ENCODE measurements at places on chromosomes 5 and 9. TPM values are rescaled to one million over a fixed set of nuclear protein-coding genes. Genes with fewer than 3 reads are reported as not detected.

DNA sequence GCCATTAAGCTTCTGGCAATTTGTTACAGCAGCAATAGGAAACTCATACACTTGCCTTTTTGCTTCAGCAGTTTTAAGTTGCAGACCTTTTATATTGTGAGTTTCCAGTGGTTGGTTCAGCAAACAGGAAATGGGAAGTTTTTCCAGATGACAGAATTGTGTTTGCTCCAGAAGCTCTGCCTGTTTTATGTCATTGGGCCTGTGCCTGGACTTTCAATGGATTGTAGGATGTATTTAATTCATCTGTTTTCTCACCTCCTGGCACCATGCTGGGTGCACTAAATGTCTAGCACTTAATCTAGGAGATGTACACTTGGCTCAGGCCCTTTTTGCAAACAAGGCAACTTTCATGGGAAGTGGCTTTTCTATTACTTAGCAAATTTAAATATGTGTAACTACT is 100.4 kb upstream of the CLINT1 start:
- H3K27ac ChIP-seq, result no peak overlapping the region
- H3K4me3 ChIP-seq, result no peak overlapping the region
- H3K36me3 ChIP-seq, result no peaks in the 10 kb centered on the region
- no peak for DNase-seq
- H3K27me3 ChIP-seq, result peaks cover 9% of the 10 kb centered on the region

GRCh38 chr5:123710031-123710430 is 198.1 kb downstream of the CSNK1G3 start:
- H3K36me3 ChIP-seq, result no peaks in the 10 kb centered on the region
- H3K4me1 ChIP-seq, result no peaks in the 10 kb centered on the region
- no peaks in the 10 kb centered on the region for H3K27me3 ChIP-seq
- H3K4me3 ChIP-seq, result no peak overlapping the region
- no peak for DNase-seq
- no peak overlapping the region for H3K27ac ChIP-seq

- no peak overlapping the region for H3K4me3 ChIP-seq
- no peak overlapping the region for H3K27ac ChIP-seq
- no peak for DNase-seq
- H3K36me3 ChIP-seq, result no peaks in the 10 kb centered on the region
Measured at GRCh38 chr5:58106754-58107410, 353.0 kb downstream of the PLK2 start.

DNA sequence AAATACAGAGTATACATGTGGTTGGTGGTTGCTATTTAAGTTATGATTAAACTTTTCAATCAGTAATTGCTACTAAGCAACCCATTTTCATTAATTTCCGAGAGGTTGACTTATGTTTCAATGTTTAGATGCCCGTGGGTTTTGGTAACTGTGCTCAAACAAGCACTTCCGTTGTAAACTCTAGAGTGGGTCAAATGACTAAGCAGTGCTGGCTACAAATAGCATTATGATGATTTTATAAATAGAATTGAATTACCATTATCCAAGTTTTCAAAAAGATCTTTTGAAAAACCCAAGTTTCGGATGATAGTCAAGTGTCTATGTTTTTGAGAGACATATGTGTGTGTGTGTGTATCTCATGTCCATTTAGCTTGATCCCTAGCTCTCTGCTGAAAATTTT is 2369.4 kb upstream of the ACO1 start:
- H3K27ac ChIP-seq, result no peak overlapping the region
- no peak overlapping the region for H3K4me3 ChIP-seq
- H3K27me3 ChIP-seq, result no peaks in the 10 kb centered on the region

The IL13 gene
- 0.72 TPM for total RNA-seq

DNA sequence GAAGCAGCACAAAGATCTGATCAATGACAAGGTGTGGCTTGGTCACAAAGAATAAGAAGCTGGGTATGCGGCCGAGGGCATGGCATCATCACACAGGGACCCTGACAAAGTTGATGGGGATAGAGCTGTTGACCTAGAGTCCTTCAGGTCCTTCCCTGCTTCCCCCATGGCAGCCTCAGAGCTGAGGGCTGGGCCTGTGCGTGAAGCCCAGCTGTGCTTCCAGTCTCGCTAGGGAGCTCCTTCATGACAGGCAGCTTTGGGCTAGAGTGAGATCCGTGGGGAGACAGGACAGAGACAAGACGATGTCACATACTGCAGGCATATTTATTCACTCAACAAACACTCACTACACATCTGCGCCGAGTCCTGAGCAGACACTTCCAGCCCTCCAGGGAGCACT is 56.4 kb upstream of the NEURL1B start:
- peaks cover 10% of the 10 kb centered on the region for H3K27me3 ChIP-seq
- H3K27ac ChIP-seq, result no peak overlapping the region
- H3K4me3 ChIP-seq, result no peak overlapping the region
- DNase-seq, result no peak
- H3K36me3 ChIP-seq, result no peaks in the 10 kb centered on the region
- no peaks in the 10 kb centered on the region for H3K4me1 ChIP-seq

GRCh38 chr5:179118756-179119414 is 58.7 kb downstream of the ZNF354C start:
- H3K36me3 ChIP-seq, result no peaks in the 10 kb centered on the region
- H3K27me3 ChIP-seq, result peaks cover 4% of the 10 kb centered on the region
- H3K4me3 ChIP-seq, result no peak overlapping the region
- DNase-seq, result no peak
- no peak overlapping the region for H3K27ac ChIP-seq
- no peaks in the 10 kb centered on the region for H3K4me1 ChIP-seq

The COL5A1 gene
- 0.23 TPM for total RNA-seq

GRCh38 chr5:1081519-1081918 is 30.3 kb downstream of the SLC12A7 start:
- peaks cover 2% of the 10 kb centered on the region for H3K4me1 ChIP-seq
- peaks cover 11% of the 10 kb centered on the region for H3K36me3 ChIP-seq
- peak overlapping the region; percentile 29 for H3K27ac ChIP-seq
- no peaks in the 10 kb centered on the region for H3K27me3 ChIP-seq
- no peak overlapping the region for H3K4me3 ChIP-seq

GRCh38 chr9:116300360-116300870 is 146.8 kb downstream of the PAPPA start:
- H3K27me3 ChIP-seq, result peaks cover 12% of the 10 kb centered on the region
- no peaks in the 10 kb centered on the region for H3K4me1 ChIP-seq
- no peak overlapping the region for H3K4me3 ChIP-seq
- H3K27ac ChIP-seq, result no peak overlapping the region
- H3K36me3 ChIP-seq, result no peaks in the 10 kb centered on the region
- DNase-seq, result no peak

The PCDHGB3 gene
- total RNA-seq, result not detected

The ZMYND19 gene
- 56.4 TPM for total RNA-seq

GRCh38 chr9:109391176-109391575 is 70.3 kb upstream of the EPB41L4B start:
- DNase-seq, result no peak
- no peak overlapping the region for H3K27ac ChIP-seq
- H3K36me3 ChIP-seq, result no peaks in the 10 kb centered on the region
- no peak overlapping the region for H3K4me3 ChIP-seq

DNA sequence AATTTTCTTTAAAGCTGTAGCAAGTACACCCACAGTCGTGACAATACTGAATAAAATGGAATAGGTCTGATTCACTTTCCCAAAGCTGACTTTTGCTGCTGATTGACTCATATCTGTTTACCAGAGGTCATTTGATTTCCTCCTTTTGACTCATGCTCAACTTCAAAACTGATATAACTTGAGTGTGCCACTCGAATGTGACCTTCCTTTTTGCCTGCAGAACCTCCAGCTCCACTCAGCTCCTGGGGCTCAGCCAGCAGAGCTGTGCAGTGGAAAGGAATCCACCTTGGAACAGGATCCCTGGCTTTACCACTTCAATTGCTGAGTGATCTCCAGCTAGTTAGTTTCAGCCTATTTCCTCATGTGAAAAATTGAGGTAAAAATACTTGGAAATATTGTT is 84.1 kb downstream of the FEM1C start:
- peak; percentile 33 for DNase-seq
- H3K4me1 ChIP-seq, result peaks cover 17% of the 10 kb centered on the region
- H3K36me3 ChIP-seq, result no peaks in the 10 kb centered on the region
- no peak overlapping the region for H3K27ac ChIP-seq
- peaks cover 51% of the 10 kb centered on the region for H3K27me3 ChIP-seq

The GLRA1 gene
- not detected for total RNA-seq

The GPR150 gene
- total RNA-seq, result 0.52 TPM

- no peak overlapping the region for H3K4me3 ChIP-seq
- DNase-seq, result no peak
- H3K27ac ChIP-seq, result no peak overlapping the region
- no peaks in the 10 kb centered on the region for H3K27me3 ChIP-seq
Measured at GRCh38 chr9:27065288-27065687, 43.7 kb upstream of the TEK start.

- peak overlapping the region; percentile 14 for H3K27ac ChIP-seq
Measured at GRCh38 chr5:179534431-179534830, 15.9 kb upstream of the RUFY1 start.

GRCh38 chr5:60699288-60699608 is 718 bp downstream of the DEPDC1B start:
- H3K27me3 ChIP-seq, result peaks cover 21% of the 10 kb centered on the region
- peaks cover 25% of the 10 kb centered on the region for H3K4me1 ChIP-seq

The PCDHB5 gene
- not detected for total RNA-seq

GRCh38 chr5:31427013-31427723 is 104.7 kb downstream of the DROSHA start:
- no peaks in the 10 kb centered on the region for H3K4me1 ChIP-seq
- peaks cover 24% of the 10 kb centered on the region for H3K36me3 ChIP-seq
- no peak overlapping the region for H3K27ac ChIP-seq

- H3K36me3 ChIP-seq, result no peaks in the 10 kb centered on the region
- H3K27ac ChIP-seq, result no peak overlapping the region
- H3K27me3 ChIP-seq, result peaks cover 15% of the 10 kb centered on the region
- H3K4me3 ChIP-seq, result no peak overlapping the region
- no peak for DNase-seq
- no peaks in the 10 kb centered on the region for H3K4me1 ChIP-seq
Measured at GRCh38 chr9:34551751-34552605, 29.2 kb upstream of the ENHO start.

DNA sequence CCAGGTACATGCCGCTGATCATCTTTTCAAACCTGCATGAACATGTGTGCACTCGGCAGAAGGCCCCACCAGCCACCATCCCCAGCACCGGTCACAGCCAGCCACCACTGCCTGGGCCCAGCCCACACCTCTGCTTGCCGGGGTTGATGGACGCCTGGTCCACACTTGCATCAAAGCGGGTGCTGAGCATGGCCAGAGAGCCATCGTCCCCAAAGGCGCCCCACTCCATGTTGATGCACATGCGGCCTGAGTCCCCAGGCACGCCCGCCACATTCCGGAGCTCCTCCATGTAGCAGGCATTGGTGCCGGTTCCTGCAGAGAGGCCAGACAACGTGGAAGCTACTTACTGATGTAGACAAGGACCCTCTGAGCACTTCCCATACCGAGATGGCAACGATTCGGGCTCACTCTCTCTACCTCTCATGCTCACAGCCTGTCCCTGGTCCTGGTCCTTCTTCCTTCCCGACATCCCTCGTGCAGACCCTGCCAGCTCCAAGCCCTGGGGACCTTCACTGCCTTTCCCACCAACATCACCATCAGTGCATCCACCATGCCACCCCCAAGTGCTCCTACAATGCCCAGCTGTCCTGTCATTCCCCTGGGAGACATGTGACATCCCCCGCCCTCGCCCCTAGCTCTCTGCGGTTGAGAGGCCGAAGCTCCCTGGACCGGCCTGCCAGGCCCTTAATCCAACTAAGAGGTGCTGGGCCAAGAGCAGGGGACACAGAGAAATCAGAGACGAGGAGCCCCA is 17.2 kb downstream of the HK3 start:
- no peaks in the 10 kb centered on the region for H3K4me1 ChIP-seq
- DNase-seq, result no peak
- H3K4me3 ChIP-seq, result no peak overlapping the region
- no peak overlapping the region for H3K27ac ChIP-seq

The GABRP gene
- total RNA-seq, result not detected

DNA sequence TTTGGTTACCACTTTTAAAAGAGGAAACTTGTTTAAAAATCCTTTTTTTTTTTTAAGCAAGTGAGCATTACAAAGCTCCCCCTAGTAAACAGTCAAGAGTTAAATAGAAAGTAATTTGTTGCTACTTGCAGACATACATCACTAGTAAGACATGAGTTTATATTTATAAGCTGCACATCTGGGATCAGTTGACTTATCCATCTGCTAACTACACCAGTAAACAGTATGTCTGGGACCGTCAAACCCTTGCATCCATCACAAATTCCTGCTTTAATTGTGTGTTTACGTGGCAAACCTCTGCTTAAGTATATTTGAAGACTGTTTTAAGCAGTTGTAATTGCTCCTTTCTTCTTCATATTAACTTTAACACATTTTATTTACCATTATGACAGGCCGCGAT is 146.8 kb downstream of the EBF1 start:
- no peaks in the 10 kb centered on the region for H3K36me3 ChIP-seq
- DNase-seq, result no peak
- no peak overlapping the region for H3K27ac ChIP-seq

DNA sequence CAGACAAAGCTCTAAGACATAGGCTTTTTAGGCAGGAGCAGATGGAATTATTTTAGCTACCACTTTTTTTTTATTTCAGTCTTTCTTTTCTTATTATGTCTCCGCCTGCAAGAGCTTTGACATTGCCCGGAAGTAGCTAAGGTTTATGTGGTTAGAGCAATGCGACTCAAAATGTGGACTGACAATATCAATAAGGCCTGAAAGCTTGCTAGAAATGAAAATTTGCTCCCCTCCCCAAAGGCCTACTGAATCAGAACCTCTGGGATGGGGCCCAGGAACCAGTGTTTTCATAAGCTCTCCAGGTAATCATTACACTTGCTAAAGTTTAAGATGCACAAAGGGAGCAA is 81.3 kb downstream of the SUSD1 start:
- no peaks in the 10 kb centered on the region for H3K27me3 ChIP-seq
- H3K27ac ChIP-seq, result peak overlapping the region; percentile 30
- peaks cover 6% of the 10 kb centered on the region for H3K36me3 ChIP-seq
- no peak for DNase-seq
- H3K4me3 ChIP-seq, result no peak overlapping the region

The LCN6 gene
- not detected for total RNA-seq

The SLC36A2 gene
- total RNA-seq, result not detected

- no peak overlapping the region for H3K4me3 ChIP-seq
- H3K27me3 ChIP-seq, result no peaks in the 10 kb centered on the region
- DNase-seq, result no peak
- peaks cover 11% of the 10 kb centered on the region for H3K4me1 ChIP-seq
- H3K36me3 ChIP-seq, result no peaks in the 10 kb centered on the region
Measured at GRCh38 chr9:95089257-95090022, 228.1 kb downstream of the FANCC start.
